Cardiac muscle cell (in vitro differentiated cells and primary cell): ENCODE measurements at places on chromosomes 2 and 18.

GRCh38 chr2:692767-693166, 15.6 kb upstream of the TMEM18 start:
- DNase-seq = no peak

DNA sequence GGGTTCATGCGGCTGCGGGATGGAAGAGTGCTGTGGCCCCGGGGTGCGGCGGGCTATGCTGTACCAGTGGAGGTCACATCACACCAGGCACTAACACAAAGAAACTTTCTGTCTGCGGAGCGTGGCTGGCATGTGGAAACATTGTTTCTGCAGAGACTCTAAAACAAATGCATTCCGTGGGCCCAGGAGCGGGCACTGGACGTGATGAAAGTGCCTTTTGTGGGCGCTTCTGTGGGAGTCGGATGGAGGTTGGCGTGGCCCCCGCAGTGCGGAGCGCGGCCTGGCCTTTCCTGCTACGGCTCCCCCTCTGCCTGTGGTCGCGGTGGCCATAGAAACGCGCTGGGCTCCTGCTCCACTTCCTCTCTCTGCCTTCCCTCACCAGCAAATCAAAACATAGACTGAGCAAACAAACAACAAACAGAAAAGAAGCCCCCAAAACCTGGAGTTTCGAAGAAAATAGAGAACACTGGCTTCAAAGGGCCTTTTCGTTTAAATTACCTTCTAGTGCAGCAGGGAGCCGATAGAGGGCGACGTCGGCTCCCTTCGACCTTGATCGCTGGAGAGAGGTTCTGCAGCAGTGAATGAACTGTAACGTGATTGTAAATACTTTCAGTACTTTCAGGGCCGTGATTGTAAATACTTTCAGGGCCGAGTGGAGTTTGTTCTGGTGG, 51.4 kb downstream of the KIF5C start:
- peak; percentile 56 for DNase-seq

GRCh38 chr2:80335411-80335810, 30.9 kb upstream of the LRRTM1 start:
- DNase-seq = no peak

DNA sequence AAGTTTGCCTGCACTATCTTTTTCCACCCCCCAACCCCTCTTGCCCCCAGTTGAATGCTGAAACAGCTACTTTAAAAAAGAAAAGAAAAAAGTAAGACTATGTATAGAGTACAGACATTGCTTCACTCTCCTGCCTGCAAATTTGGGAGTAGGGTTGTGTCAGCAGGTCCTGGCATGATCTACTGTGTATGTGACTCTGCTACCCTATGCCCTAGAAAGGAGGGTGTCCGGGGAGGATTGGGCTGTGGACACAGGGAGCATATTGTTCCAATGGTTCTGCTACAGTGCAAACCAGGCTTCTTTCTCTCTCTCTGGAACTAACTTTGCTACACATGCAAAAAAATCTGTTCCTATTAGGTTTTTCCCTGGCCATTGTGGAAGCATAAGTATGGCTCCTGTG, 9.9 kb upstream of the ZEB2 start:
- no peak for DNase-seq

DNA sequence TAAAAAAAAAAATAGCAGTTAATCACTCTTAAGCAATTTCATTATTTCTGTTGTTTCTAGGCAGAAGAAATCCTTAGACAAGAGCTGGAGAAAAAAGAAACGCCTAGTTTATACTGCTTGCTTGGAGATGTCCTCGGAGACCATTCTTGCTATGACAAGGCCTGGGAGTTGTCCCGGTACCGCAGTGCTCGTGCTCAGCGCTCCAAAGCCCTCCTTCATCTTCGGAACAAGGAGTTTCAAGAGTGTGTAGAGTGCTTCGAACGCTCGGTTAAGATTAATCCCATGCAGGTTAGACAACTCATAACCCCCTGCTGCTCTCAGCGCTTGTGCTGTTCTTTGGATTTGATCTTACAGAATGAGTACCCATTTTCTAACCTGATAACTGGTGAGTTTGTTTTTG, 130.4 kb downstream of the TTC27 start:
- DNase-seq = no peak

- DNase-seq = peak; percentile 4
These were observed 370.4 kb downstream of the SOCS6 start for GRCh38 chr18:70659036-70659925.

- peak; percentile 28 for DNase-seq
These were observed 300.9 kb downstream of the CYP26B1 start for GRCh38 chr2:71846669-71847291.

- DNase-seq = no peak
These were observed 102.2 kb downstream of the VIT start for GRCh38 chr2:36798724-36799123.

DNA sequence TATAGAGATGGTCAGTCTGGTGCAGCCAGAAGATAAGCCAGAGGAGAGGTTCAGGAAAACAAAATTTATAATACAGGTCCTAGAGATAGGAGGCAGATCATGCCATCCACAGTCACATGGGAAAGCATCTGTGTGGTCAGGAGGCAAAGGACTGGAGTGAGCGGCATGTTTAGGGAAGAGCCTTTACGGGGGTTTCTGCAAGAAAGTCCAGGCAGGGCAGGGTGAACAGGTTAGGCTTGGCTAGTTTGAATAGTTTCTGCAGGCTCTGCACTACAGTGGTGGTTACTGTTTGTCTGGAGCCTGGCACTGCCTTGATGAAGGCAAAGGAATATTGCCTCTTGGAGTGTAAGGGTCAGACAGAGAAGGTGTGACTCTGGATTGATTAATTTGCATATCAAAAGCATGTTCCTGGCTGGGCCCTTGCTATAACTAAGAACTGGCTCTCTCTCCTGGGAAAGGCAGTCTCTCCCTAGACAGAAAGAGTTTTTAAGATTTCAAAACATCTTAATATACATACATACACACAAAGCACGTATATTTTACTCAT, 1034.7 kb upstream of the CHAC2 start:
- DNase-seq = no peak

DNA sequence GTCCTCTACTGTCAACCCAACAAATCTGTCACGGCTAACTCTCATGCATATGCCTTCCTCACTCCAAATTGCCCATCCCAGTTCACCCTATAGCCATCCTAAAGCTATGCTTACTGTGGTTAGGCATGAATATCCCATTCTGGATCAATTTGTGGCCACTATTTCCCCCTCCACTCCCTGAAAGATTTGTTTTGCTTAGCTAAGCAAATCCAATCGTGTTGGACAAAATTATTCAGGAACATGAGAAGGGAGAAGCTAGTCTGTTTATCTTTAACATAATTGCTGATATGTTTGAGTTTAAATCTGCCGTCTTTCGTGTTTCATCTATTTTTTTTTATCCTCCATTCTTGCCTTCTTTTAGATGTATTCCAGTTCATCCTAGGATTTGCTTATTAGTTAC, 43.6 kb downstream of the PPM1B start:
- no peak for DNase-seq

DNA sequence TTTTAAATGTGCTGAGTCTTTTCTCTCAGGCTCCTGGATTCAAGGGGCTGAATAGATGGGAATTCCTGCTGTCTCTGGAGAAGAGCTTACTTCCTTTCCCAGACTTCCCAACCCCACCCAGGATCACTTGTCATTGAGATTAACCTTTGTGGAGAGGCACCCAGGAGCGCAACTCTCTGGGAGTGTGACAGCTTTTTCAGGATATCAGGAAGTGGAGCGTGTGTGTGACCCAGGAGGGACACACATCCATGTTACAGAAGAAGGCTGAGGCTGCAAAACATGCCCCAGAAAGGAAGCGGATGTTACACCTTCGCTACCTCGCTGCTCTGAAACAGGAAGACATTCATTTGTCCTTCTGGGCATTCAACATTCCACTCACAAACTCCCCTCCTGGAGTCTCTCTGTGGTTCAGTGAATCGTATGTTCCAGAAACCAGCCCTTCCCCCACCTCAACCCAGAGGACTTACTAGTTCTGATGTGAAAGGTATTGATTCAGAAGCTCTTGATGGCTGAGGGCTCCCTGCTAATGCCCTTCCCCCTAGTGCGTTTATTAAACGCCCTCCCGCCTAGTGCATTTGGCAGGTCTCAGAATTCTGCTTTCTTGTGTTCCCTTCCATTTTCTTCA, 523.9 kb downstream of the TNS1 start:
- no peak for DNase-seq

DNA sequence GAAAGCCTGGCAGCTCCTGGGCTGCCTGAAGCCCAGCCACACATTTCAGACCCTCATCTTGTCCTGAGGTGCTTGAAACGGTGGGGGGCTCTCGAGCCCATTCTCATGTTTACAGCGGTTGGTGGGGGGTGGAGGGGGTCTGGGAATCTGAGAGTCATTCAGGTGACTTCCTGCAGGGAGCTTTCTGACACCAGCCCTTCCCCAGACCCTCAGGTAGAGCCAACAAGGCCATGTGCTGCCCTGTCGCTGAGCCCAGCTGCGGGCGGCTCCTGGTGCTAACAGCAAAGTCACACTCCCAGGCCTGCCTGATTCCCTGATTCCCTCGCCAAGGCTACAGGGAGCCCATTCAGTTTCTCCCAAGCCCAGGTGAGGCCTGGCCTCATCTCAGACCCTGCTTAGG, 324.9 kb upstream of the MEX3C start:
- DNase-seq = no peak

DNA sequence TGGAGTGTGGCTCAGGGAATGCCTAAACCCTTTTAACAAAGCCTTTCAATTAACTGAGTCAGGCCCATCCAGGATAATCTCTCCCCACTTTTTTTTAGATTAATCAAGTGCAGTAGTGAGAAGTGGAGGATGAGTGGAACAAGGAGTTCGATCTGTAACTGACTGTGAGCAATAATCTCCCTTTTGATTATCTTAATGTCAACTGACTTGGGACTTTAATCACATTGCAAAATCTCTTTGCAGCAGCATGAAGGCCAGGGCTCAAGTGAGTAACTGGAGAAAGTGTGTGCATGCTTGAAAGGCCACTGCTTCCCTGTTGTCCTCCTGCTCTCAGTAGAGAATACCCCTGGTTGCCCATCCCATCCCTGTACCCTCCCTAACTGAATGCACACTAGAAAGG, 32.1 kb upstream of the HS6ST1 start:
- DNase-seq = no peak

DNA sequence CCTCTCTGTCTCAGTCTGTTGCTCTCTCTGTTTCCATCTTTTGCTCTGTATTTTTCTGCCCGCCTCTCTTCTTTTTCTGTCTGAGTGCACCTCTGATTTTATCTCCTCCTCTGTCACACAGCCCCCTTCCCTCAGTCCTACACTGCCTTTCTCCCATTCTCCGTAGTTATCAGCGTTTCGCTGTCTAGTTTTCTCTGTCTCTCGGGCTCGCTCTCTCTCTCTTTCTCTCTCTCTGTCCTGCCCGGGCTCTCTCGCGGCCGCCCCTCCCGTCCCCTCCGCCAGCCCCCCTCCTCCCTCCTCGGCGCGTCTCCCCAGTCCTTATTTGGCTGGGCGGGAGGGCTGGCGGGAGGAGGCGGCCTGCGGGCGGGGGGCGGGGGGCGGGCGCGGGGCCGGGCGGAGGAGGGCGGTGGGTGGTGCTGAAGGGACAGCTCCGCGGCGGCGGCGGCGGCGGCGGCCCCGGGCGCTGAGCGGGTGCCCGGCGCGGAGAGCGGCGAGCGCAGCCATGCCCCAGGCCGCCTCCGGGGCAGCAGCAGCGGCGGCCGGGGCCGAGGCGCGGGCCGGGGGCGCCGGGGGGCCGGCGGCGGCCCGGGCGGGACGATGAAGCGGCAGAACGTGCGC, at the start of gene KCNK3:
Gene KCNK3 (plus strand): TSS at position 444 of the 618 bp plus-strand sequence. CDS start 154 bp downstream, at position 598.
- DNase-seq = peak; percentile 89

GRCh38 chr2:172427990-172428831, 825 bp downstream of the ITGA6 start:
- DNase-seq = no peak

- DNase-seq = peak; percentile 46
These were observed 256.0 kb downstream of the DCDC2C start for GRCh38 chr2:3959372-3959771.

DNA sequence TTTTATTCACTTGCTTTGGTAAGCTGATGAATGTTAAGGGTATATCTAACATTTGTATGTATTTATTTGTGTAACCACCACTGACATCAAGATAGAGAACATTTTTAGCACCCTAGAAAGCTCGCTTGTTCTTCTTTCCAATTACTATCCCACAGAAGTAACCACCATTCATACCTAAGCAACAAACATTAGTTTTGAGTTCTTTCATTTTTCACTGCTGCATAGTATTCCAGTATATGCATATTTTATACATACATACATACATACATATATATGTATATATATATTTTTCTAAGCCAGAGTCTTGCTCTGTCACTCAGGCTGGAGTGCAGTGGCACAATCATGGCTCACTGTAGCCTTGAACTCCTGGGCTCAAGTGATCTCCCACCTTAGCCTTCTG, 11.1 kb upstream of the DYM start:
- no peak for DNase-seq

DNA sequence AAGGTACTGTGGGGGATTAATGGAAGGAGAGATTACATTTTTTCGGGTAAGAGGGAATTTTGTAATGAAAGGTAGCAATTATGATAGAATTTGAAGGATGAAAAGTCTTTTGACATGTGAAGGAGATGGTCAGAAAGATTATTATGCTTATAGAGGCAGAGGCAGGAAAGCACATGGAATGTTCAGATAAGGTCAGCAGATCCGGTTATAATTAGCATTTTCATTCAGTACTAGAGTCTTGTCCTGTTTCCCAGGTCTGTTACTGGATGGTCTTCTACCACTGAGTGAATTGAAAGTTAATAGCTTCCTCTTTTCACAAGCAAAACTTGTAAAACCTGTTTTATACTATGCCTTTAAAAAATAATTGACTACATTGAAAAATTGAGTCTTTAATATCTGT, 116.9 kb downstream of the PHLPP1 start:
- no peak for DNase-seq

- no peak for DNase-seq
These were observed 69.5 kb upstream of the SPTBN1 start for GRCh38 chr2:54386585-54386984.

DNA sequence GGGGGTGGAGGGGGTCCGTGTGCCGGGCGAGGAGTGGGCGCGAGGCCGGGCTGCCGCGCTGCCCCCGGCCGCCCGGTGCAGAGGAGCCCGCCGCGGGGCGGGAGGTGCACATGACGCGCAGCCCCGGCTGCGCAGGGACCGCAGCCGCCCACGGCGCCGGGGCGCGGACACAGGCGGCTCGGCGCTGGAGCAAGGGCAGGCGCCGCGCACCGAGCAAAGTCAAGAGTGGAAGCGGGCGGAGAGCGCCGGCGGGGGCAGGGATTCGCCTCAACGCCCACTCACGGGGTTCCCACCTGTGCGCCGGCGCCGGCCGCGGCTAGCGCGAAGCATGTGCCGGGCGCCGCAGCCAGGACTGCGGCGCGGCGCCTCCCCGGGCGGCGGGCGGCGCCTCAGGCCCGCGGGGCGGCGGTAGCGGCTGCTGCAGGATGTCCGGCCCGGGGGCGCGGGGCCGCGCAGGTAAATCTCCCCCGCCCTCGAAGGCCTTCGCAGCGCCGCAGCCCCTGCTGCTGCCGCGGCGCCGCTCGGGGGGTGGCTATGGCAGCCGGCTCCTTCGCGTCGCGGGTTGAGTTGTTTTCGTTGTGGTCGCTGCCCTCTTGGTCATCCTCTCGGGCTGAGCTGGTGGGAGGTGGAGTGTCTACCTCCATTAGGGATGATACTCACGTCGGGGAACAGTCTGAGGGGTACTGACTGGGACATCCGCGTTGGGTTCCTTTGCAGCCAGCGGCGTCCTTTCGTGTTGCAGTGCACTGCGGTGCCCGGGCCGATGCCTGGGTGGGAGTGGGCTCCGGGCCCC, 216.3 kb upstream of the DTNA start:
- DNase-seq = peak; percentile 74

- DNase-seq = no peak
These were observed 286.2 kb upstream of the TRIB2 start for GRCh38 chr2:12430407-12431133.

GRCh38 chr2:45134726-45135125, 125.5 kb upstream of the SIX2 start:
- DNase-seq = no peak
